Naive thymus-derived CD8-positive, alpha-beta T cell (primary cell): ENCODE measurements at places on chromosomes 1 and 21. TPM values are rescaled to one million over a fixed set of nuclear protein-coding genes. Genes with fewer than 3 reads are reported as not detected.

DNA sequence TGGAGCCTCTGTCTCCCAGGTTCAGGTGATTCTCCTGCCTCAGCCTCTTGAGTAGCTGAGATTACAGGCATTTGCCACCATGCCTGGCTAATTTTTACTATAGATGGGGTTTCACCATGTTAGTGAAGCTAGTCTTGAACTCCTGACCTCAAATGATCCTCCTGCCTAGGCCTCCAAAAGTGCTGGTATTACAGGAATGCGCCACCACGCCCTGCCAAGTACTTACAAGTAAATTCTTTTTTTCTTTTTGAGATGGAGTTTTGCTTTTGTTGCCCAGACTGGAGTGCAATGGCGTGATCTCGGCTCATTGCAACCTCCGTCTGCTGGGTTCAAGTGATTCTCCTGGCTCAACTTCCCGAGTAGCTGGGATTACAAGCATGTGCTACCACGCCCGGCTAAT lies 42.5 kb downstream of the RPRD2 start:
- peaks cover 14% of the 10 kb centered on the region for H3K36me3 ChIP-seq
- no peak overlapping the region for H3K27ac ChIP-seq
- no peak overlapping the region for H3K4me3 ChIP-seq
- no peak for DNase-seq
- H3K27me3 ChIP-seq, result no peaks in the 10 kb centered on the region
- H3K4me1 ChIP-seq, result peaks cover 74% of the 10 kb centered on the region

DNA sequence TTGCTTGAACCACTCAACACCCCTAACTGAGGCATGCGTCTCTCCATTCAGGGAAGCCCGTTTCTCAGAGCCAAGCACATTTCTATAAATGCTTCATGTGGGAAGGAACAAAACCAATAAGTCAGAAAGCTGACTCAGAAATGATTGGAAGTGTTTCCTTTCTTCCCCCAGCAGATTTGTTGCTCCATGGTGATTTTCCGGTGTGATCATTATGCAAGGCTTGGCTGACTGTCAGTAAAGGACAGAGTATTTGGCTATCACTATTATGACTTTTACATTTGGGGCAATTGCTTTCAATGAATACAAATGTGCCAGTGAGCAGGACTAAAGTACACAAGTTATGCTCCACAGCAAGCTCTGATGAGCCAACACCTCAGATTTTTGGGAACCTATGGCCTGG lies 53.3 kb upstream of the ZC3H11B start:
- no peak for DNase-seq
- no peaks in the 10 kb centered on the region for H3K36me3 ChIP-seq
- no peak overlapping the region for H3K27ac ChIP-seq
- peaks cover 7% of the 10 kb centered on the region for H3K4me1 ChIP-seq

- no peak overlapping the region for H3K4me3 ChIP-seq
- no peak overlapping the region for H3K27ac ChIP-seq
- no peaks in the 10 kb centered on the region for H3K4me1 ChIP-seq
These were observed 19.9 kb downstream of the ALDH4A1 start for GRCh38 chr1:18882486-18882885.

GRCh38 chr1:116127123-116127847 lies 16.1 kb downstream of the MAB21L3 start:
- H3K27ac ChIP-seq, result no peak overlapping the region
- peak overlapping the region; percentile 15 for H3K4me3 ChIP-seq
- DNase-seq, result no peak
- peaks cover 44% of the 10 kb centered on the region for H3K4me1 ChIP-seq
- peaks cover 3% of the 10 kb centered on the region for H3K27me3 ChIP-seq
- H3K36me3 ChIP-seq, result no peaks in the 10 kb centered on the region

DNA sequence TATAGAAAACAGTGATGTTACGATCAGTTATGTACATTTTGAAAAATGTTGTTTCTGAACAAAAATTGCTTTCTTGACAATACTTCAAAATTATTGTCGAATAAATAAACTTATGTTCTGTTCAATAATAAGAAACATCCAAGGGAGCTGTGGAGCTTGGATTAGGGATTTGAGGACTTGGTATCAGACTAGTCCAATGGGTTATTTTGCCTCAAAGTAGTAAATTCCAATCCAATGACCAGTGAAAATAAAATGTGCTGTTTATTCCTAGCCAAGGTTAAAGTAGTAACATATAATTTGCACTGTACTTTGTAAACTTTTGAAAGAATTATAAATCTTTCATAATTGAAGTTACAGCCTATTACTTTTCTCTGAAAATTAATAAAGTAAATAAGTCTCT lies 79.1 kb upstream of the IVNS1ABP start:
- peaks cover 2% of the 10 kb centered on the region for H3K4me1 ChIP-seq
- no peak overlapping the region for H3K27ac ChIP-seq
- no peaks in the 10 kb centered on the region for H3K36me3 ChIP-seq
- no peak for DNase-seq
- no peak overlapping the region for H3K4me3 ChIP-seq
- no peaks in the 10 kb centered on the region for H3K27me3 ChIP-seq

- H3K4me1 ChIP-seq, result peaks cover 25% of the 10 kb centered on the region
- H3K27ac ChIP-seq, result peak overlapping the region; percentile 87
- DNase-seq, result no peak
- H3K36me3 ChIP-seq, result peaks cover 2% of the 10 kb centered on the region
These were observed 1.5 kb downstream of the MOB3C start for GRCh38 chr1:46615088-46615487.

- H3K27ac ChIP-seq, result no peak overlapping the region
- H3K36me3 ChIP-seq, result no peaks in the 10 kb centered on the region
- DNase-seq, result no peak
These were observed 18.4 kb upstream of the GFI1 start for GRCh38 chr1:92505015-92505692.

- no peak overlapping the region for H3K27ac ChIP-seq
- H3K4me3 ChIP-seq, result no peak overlapping the region
- peak; percentile 75 for DNase-seq
- H3K4me1 ChIP-seq, result no peaks in the 10 kb centered on the region
- peaks cover 1% of the 10 kb centered on the region for H3K27me3 ChIP-seq
These were observed 11.1 kb upstream of the C1orf174 start for GRCh38 chr1:3910857-3911845.

- H3K4me3 ChIP-seq, result no peak overlapping the region
- no peak for DNase-seq
- H3K27me3 ChIP-seq, result no peaks in the 10 kb centered on the region
- H3K36me3 ChIP-seq, result no peaks in the 10 kb centered on the region
- H3K27ac ChIP-seq, result no peak overlapping the region
These were observed 832.3 kb downstream of the LTN1 start for GRCh38 chr21:28160378-28160777.

GRCh38 chr1:200975458-200975857 lies 48.1 kb downstream of the KIF21B start:
- H3K27me3 ChIP-seq, result no peaks in the 10 kb centered on the region
- peaks cover 2% of the 10 kb centered on the region for H3K4me1 ChIP-seq
- peaks cover 3% of the 10 kb centered on the region for H3K36me3 ChIP-seq

DNA sequence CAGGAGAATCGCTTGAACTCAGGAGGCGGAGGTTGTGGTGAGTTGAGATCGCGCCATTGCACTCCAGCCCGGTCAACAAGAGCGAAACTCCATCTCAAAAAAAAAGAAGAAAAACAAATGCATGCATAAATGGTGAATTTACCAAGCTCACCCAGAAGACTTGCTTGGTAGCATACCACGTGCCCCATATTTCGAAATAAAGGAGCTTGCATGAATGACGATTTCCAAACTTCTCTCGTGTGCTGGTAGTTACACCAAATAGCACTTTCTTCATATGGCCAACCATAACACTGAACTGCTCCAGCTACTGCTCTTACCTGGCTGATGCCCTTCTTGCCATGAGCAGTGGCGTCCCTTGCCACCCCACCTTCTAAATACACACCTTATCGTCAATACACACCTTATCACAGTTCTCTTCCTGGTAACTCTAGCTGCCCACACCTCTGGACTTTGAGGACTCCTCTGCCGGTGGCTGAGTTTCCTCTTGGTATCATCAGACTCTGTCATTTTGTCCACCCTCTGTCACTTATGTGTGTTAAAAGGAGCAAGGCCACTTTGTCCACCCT lies 2.8 kb downstream of the DOP1B start:
- H3K27me3 ChIP-seq, result no peaks in the 10 kb centered on the region
- peak overlapping the region; percentile 8 for H3K27ac ChIP-seq
- no peak for DNase-seq
- H3K36me3 ChIP-seq, result no peaks in the 10 kb centered on the region
- peak overlapping the region; percentile 57 for H3K4me3 ChIP-seq

- H3K27ac ChIP-seq, result no peak overlapping the region
- no peaks in the 10 kb centered on the region for H3K36me3 ChIP-seq
- DNase-seq, result no peak
- H3K4me3 ChIP-seq, result no peak overlapping the region
These were observed 75.4 kb downstream of the TTLL7 start for GRCh38 chr1:83923553-83923952.

- H3K4me1 ChIP-seq, result peaks cover 5% of the 10 kb centered on the region
- no peaks in the 10 kb centered on the region for H3K27me3 ChIP-seq
- no peak overlapping the region for H3K4me3 ChIP-seq
- H3K27ac ChIP-seq, result no peak overlapping the region
These were observed 20.8 kb downstream of the SCYL3 start for GRCh38 chr1:169872906-169873305.

GRCh38 chr21:28516991-28517592 lies 475.6 kb downstream of the LTN1 start:
- peak; percentile 46 for DNase-seq
- no peak overlapping the region for H3K27ac ChIP-seq
- peaks cover 2% of the 10 kb centered on the region for H3K4me1 ChIP-seq
- no peaks in the 10 kb centered on the region for H3K36me3 ChIP-seq

DNA sequence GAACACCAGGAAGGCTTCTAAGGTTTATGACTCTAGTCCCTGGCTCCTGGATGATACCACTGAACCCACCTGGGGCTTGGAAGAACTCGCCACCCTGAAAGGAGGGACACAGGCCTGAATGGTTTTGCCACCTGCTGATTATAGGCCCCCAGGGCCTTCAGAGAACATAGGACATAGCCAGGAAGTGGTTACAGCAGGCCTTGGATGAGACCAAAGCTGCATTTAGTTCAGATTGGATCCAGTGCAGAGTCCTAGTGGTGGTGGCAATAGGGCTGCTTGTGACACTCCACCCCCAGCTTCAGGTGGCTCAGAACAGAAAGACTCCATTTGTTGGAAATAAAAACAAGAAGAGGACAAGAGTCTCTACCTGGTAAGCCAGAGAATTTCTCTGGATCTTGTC lies 101.6 kb upstream of the PLPPR5 start:
- H3K27me3 ChIP-seq, result no peaks in the 10 kb centered on the region
- peak overlapping the region; percentile 23 for H3K27ac ChIP-seq
- H3K4me3 ChIP-seq, result no peak overlapping the region
- peaks cover 18% of the 10 kb centered on the region for H3K4me1 ChIP-seq

GRCh38 chr1:61338899-61339298 lies 256.5 kb downstream of the NFIA start:
- no peaks in the 10 kb centered on the region for H3K4me1 ChIP-seq
- no peak overlapping the region for H3K4me3 ChIP-seq
- no peak for DNase-seq
- no peak overlapping the region for H3K27ac ChIP-seq
- no peaks in the 10 kb centered on the region for H3K36me3 ChIP-seq

- H3K27ac ChIP-seq, result no peak overlapping the region
- no peaks in the 10 kb centered on the region for H3K36me3 ChIP-seq
- H3K27me3 ChIP-seq, result no peaks in the 10 kb centered on the region
- DNase-seq, result no peak
- H3K4me1 ChIP-seq, result peaks cover 5% of the 10 kb centered on the region
These were observed 94.4 kb downstream of the RERE start for GRCh38 chr1:8723010-8723409.

- no peak for DNase-seq
- peaks cover 6% of the 10 kb centered on the region for H3K27me3 ChIP-seq
- no peaks in the 10 kb centered on the region for H3K36me3 ChIP-seq
- no peak overlapping the region for H3K4me3 ChIP-seq
- no peak overlapping the region for H3K27ac ChIP-seq
These were observed 14.1 kb upstream of the LMNA start for GRCh38 chr1:156100205-156100995.

- no peak overlapping the region for H3K4me3 ChIP-seq
- no peaks in the 10 kb centered on the region for H3K36me3 ChIP-seq
- no peak overlapping the region for H3K27ac ChIP-seq
- no peak for DNase-seq
These were observed 71.9 kb downstream of the ZSWIM5 start for GRCh38 chr1:45134461-45134873.

- peak overlapping the region; percentile 87 for H3K27ac ChIP-seq
- no peak for DNase-seq
- peaks cover 59% of the 10 kb centered on the region for H3K4me1 ChIP-seq
- peak overlapping the region; percentile 91 for H3K4me3 ChIP-seq
These were observed 1.3 kb downstream of the RNF2 start for GRCh38 chr1:185046668-185047067.

GRCh38 chr1:228792601-228793000 lies 57.3 kb downstream of the RHOU start:
- no peak overlapping the region for H3K27ac ChIP-seq
- H3K4me3 ChIP-seq, result no peak overlapping the region
- H3K4me1 ChIP-seq, result peaks cover 9% of the 10 kb centered on the region
- H3K27me3 ChIP-seq, result peaks cover 6% of the 10 kb centered on the region
- H3K36me3 ChIP-seq, result no peaks in the 10 kb centered on the region
- no peak for DNase-seq

GRCh38 chr1:113552244-113552643 lies 161.9 kb downstream of the MAGI3 start:
- peaks cover 23% of the 10 kb centered on the region for H3K36me3 ChIP-seq
- no peaks in the 10 kb centered on the region for H3K4me1 ChIP-seq
- no peak for DNase-seq
- no peak overlapping the region for H3K4me3 ChIP-seq

GRCh38 chr1:172720339-172720738 lies 61.4 kb downstream of the FASLG start:
- H3K27ac ChIP-seq, result no peak overlapping the region
- no peaks in the 10 kb centered on the region for H3K36me3 ChIP-seq
- peaks cover 9% of the 10 kb centered on the region for H3K4me1 ChIP-seq
- no peak for DNase-seq
- H3K4me3 ChIP-seq, result no peak overlapping the region
- H3K27me3 ChIP-seq, result peaks cover 13% of the 10 kb centered on the region

DNA sequence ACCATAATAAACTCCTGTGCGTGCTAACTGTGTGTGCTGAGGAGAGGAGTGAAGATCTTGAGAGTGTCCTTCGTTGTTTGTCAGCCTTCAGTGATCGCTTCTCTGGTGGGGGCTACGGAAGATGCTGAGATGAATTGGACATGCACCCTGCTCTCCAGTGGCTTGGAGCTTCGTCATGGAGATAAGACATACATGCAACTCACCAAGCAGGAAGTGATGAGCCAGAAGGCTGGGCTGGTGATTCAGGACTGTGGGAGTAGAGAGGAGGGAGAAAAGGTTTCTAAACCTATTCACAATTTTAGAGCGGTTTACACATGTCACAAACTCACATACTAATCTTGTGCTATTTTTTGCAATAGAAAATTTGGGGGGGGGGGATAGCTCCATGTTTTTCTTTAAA lies 128.9 kb upstream of the ADAR start:
- H3K36me3 ChIP-seq, result no peaks in the 10 kb centered on the region
- no peak overlapping the region for H3K27ac ChIP-seq
- no peaks in the 10 kb centered on the region for H3K4me1 ChIP-seq
- DNase-seq, result no peak
- no peak overlapping the region for H3K4me3 ChIP-seq
- H3K27me3 ChIP-seq, result peaks cover 18% of the 10 kb centered on the region

GRCh38 chr1:85495556-85495955 lies 30.6 kb upstream of the DDAH1 start:
- H3K36me3 ChIP-seq, result peaks cover 6% of the 10 kb centered on the region
- no peaks in the 10 kb centered on the region for H3K4me1 ChIP-seq
- H3K27ac ChIP-seq, result no peak overlapping the region
- no peak for DNase-seq
- H3K4me3 ChIP-seq, result no peak overlapping the region

Gene IVL
- total RNA-seq, result not detected

Gene GBP6
- total RNA-seq, result 0.10 TPM

Gene TNFRSF1B
- total RNA-seq, result 16.5 TPM

Gene JUN
- total RNA-seq, result 38.2 TPM

Gene FCRL4
- total RNA-seq, result not detected

Gene OR2T35
- total RNA-seq, result not detected

Gene TBX15
- total RNA-seq, result not detected

Gene SELP
- total RNA-seq, result 1.3 TPM
